Daoy (cell line): ENCODE measurements at places on chromosomes 13 and 19. TPM values are rescaled to one million over a fixed set of nuclear protein-coding genes. Genes with fewer than 3 reads are reported as not detected.

- no peak for DNase-seq
Observed at GRCh38 chr13:50417597-50417996, 402.4 kb downstream of the KCNRG start.

- DNase-seq, result no peak
Observed at GRCh38 chr19:47096100-47096704, 17.4 kb downstream of the ZC3H4 start.

GRCh38 chr19:4521170-4521887, 3.0 kb upstream of the PLIN4 start:
- peak; percentile 39 for DNase-seq

MYH14 gene
- total RNA-seq, result 7.2 and 10.3 TPM in 2 replicates

DNA sequence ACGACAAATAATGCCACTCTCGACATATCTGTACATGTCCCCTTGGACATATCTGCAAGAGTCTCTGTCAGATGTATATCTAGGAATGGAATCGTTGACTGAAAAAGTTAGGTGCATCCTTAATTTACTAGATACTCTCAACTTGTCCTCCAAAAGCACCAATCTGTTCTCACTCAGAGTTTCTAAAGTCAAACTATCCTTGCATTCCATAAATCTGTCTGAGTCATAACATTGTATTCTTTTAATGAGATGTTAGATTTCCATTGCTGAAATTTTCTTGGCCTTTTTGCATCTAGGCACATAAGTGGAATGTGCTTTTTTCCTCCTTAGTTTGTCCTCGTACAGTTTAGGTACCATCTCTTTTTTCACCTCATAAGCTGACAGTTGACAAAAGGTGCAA, 139.8 kb downstream of the PTPRS start:
- no peak for DNase-seq

DNA sequence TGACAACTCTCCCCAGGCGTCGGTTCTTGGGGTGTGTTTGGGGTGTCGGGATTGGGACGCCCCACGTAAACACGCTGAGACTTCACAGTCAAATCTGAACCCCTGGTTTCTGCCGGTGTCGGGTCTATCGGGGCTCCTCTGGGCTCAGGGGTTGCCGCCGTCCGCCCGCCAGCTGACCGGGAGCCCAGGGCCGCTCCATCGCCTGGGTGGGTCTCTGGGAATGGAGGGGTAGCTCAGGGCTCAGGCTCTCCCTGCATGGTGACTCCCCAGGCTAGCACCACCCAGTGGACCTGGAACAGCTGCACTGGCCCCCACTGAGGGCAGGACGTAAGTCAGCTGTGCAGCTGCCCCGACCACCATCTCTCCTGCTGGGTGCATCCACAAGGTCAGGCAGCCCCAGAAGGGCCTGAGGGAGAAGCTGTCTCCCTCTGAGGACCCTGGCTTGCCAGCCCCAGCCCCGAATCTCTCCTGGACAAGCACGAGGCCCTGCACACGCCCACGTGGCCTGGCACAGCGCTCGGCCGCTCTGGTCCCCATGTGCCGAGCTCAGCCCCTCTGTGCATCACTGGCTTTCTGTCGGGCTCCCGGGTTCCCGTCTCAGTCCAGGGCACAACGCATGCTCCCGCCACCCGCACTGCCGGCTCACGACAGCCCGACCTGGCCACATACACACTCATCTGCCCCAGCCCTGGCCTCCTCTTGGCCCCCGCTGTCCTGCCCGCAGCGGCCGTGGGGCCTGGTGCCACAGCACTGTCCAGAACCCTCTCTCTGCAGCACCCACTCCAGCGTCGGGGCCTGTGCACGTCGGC, 6.1 kb downstream of the RNF126 start:
- DNase-seq, result no peak

- DNase-seq, result no peak
Observed at GRCh38 chr13:40943073-40943472, 76.0 kb downstream of the ELF1 start.

DNA sequence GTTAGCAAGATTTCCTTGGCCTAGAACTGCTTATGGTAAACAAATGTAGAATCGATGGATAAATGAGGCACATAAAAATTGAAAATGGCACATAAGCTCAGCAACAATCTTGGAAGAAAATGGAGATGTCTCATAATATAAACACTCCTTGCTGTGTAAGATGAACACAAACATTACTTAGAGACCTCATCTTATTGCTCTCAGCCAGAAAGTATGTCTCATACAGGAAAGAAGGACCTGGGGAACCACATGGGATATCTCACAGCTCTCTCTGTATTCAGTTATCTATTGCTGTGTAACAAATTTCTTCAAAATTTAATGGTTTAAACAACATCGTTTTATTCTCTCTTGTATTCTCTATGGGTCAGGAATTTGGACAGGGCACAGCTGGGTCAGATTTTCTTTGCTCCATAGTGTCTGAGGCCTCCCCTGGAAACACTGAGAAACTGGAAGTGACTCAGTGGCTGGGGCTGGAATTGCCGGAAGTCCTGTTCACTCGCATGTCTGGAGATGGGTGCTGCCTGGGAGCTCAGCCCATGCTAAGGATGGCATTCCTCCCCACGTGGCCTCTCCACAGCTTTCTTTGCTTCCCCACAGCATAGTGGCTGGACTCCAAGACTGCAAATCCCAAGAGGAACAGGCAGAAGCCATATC, 105.1 kb downstream of the NUFIP1 start:
- DNase-seq, result peak; percentile 64

- no peak for DNase-seq
Observed at GRCh38 chr19:52785506-52785905, 1.1 kb downstream of the ZNF600 start.

DNA sequence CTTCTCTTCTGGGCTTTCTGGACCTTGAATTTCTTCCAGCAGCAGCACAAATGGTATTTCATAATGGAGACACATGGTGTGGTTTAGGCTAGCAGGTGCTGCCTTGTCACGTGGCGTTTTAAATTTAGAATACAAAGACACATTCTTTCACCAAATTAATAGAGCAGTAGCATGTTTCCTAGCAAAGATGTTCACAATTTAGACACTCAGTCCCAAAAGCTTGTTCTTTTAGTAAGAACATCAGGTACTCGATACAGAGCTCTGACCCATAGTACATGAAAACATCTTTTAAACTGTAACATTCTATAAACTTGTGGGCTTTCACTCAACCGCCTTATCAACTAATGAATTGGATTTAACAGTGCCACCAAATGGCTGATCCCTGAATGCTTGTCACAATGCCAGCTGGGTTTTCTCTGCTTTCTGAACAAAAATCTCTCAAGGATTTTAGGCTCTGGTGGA, 290.1 kb downstream of the DCLK1 start:
- DNase-seq, result no peak

SYNGR4 gene
- total RNA-seq, result not detected in 2 replicates

DNA sequence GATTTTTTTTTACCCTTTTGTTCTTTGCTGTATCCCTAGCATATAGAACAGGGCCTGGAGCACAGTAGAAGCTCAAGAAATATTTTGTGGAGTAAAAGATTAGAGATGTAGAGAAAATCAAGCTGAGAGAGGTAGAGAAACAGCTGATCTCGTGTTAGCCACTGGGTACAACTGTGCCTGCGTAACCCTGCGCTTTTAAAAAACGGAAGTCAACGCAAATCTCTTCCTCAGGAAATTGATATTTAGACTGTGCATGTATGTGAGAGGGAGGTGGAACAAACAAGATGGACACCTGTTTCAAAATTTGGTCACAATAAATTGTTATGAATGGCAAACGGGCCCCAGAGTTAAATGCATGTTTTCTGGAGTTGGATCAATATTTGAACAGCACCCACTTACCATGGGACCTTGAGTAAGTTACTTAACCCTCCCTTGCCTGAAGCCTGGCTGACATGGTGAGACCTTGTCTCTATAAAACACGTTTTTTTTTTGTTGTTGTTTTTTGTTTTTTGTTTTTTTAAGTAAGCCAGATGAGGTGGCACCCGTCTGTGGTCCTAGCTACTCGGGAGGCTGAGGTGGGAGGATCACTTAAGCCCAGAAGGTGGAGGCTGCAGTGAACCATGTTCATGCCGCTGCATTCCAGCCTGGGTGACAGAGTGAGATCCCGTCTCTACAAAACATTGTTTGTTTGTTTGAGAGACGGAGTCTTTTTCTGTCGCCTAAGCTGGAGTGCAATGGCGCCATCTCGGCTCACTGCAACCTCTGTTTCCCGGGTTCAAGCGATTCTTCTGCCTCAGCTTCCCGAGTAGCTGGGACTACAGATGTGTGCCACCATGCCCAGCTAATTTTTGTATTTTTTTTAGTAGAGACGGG, 3.3 kb upstream of the EPOR start:
- no peak for DNase-seq

CRX gene
- not detected in 2 replicates for total RNA-seq

KXD1 gene
- total RNA-seq, result 74.4 and 88.4 TPM in 2 replicates

GGN gene
- total RNA-seq, result not detected in 2 replicates

SLC25A41 gene
- not detected in 2 replicates for total RNA-seq

IER2 gene
- total RNA-seq, result 23.7 and 27.3 TPM in 2 replicates

GRCh38 chr13:73835138-73835721, 299.0 kb downstream of the KLF12 start:
- DNase-seq, result peak; percentile 5

DNA sequence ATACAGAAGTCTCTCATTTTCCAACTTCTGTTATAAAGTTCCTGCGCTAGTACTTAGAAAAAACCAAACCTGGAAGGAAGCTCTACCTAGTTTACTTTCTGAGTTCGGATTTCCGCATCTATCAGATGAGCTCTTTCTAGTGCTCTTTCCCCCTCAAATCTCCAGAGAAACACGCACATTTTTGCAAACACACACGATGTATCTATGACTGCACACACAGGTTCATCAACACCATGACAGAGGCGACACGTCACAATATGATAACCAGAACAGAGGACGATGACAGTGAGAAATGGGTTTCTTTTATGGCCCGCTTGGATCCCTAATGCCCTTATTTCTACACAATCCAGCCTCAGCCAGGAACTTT, 629 bp upstream of the LRRC63 start:
- DNase-seq, result peak; percentile 4

DNA sequence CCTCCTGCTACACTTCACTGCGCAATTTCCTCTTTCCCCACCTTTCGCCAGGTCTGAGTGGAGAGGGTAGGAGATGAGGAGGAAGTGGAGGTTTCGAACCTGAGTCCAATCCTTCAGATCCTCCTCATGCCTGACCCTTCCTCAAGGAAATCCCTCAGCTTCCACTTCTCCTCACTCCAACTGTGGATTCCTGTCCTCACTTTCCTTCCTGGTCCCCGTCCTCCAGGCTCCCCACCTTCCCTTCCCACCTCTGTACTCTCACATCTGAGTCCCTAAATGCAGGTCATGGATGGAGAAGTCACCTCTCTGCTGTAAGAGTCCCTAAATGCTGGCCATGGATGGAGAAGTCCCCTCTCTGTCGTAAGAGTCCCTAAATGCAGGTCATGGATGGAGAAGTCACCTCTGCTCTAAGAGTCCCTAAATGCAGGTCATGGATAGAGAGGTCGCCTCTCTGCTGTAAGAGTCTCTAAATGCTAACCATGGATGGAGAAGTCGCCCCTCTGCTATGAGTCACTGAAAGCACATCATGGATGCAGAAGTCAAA, 3.1 kb downstream of the TMEM86B start:
- no peak for DNase-seq

PRR20E gene
- not detected in 2 replicates for total RNA-seq

- DNase-seq, result peak; percentile 13
Observed at GRCh38 chr19:3977242-3978143, 6.6 kb upstream of the DAPK3 start.

HSD11B1L gene
- total RNA-seq, result 2.2 and 6.3 TPM in 2 replicates

DNA sequence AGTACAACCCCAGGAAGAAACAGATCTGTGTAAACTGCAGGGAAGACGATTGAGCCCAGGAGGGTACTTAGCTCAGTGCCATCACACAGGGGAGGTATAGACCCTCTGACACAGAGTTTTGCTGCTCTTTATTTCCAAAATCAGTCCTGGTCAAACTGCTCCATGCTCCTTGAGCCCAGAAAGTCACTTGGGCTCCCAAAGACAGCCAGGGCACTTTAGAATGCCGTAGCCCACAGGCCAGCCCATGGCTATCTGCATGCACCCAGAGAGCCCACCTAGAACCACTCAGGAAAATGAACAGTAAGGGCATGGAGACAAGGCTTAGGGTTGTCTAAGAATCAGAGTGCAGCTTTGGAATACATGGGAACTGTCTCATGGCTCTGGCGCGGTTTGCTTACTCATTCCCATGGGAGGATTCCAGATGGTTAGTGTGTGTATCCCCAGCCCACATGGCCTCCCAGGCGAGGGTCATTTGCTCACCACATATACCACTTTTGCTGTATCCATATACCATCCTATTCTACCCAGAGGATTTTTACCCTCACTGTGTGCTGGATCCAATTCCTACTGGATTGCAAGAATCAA, 14.7 kb upstream of the PDCD5 start:
- peak; percentile 86 for DNase-seq

DNA sequence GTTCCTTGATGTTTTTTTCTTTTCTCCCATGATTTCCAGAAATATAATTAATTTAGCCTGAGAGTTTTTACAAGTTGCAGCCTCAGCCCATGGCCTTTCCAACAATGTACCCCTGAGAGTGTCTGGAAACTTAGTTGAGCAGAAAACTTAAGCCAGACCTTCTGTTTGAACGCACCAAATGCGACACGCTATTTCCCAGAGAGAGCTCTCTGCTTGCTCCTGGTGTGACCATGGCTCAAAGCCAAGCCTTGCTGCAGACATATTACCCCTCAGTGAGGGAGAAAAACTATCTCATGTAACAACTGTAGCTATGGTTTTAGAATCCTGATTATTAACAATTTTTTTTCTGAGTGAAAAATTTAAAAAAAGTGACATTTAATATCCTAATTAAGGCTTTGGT, 1204.5 kb upstream of the SLC10A2 start:
- DNase-seq, result no peak

SIGLEC8 gene
- total RNA-seq, result not detected in 2 replicates

CILP2 gene
- 0.40 and 1.0 TPM in 2 replicates for total RNA-seq

DNA sequence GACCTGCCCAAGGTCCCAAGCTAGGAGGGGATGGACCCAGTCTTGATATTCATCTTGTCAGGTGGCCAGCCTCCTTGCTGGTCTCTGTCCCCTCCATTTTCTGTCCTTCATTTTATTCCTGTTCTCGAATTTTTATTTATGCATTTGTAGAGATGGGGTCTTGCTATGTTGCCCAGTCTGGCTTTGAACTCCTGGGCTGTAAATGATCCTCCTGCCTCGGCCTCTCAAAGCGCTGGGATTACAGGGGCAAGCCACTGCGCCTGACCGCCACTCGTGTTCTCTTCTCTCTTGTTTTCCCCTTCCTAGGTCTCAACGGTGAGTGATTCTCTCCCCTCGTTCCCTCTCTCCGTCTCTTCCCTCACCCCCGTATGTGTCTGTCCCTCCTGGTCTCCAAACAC, 10.6 kb upstream of the TPRX2 start:
- DNase-seq, result no peak
